Activated B cell treated with CpG ODN at 0.5 μM for 24 hours (primary cell): ENCODE measurements at places on chromosomes 7 and 10. TPM values are rescaled to one million over a fixed set of nuclear protein-coding genes. Genes with fewer than 3 reads are reported as not detected.

DNA sequence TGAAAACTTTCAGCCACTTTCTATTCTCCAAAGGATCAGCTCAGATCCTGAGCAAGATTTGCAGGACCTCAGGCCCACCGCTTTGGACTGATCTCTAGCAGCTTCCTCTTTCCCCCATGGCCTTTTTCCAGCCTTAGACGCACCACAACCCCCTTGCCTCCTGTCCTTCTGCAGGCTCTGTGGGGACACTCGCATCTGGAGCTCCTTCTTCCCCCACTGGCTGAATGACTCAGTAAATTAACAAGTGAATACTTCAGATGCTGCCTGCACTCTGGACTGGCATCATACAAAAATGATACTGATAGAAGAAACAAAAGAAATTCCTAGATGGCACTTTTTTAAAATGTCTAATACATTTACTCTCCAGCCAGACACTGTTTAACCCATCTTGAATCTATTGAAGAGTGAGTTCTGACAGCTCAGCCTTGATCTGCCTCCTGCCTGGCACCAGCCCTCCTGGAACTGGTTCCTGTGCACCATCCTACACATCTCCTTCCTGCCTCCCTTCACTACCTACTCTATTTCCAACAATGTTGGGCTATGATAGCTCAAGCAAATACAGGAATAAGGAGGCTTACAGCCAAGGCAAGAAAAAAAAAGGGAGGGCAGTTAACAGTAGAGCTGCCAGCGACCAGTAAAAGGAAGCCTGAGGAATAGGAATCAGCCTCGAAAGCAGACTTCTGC is 3.3 kb downstream of the FRMPD2 start:
- DNase-seq: no peak

- DNase-seq: no peak
These were observed 52.6 kb upstream of the CAPZA2 start for GRCh38 chr7:116809636-116810266.

GRCh38 chr10:97115846-97116245 is 69.9 kb downstream of the SLIT1 start:
- no peak for DNase-seq

DNA sequence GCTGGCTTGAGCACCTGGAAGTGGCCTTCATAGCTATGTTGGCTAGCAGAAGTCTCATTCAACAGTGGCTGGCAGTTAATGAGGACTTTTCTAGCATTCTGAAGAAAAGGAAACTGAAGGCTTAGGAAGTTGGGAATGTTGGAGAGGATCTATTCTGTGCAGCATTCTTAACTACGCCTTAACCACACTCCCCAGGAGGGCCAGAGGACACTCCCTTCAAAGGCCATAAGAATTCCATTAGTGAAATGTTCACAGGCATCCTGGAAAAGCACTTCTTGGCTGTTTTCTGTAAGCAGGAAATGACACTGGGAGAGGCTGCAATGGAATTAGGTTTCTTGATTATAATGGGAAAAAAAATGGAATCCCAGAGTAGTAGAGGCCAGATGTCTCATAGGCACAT is 188.9 kb downstream of the ARHGAP12 start:
- DNase-seq: no peak

- DNase-seq: no peak
These were observed 119.4 kb downstream of the ST7 start for GRCh38 chr7:117072620-117073118.

GRCh38 chr7:101630591-101630990 is 1.5 kb upstream of the MYL10 start:
- DNase-seq: no peak

- no peak for DNase-seq
These were observed 49.6 kb downstream of the CYCS start for GRCh38 chr7:25075459-25075858.

DNA sequence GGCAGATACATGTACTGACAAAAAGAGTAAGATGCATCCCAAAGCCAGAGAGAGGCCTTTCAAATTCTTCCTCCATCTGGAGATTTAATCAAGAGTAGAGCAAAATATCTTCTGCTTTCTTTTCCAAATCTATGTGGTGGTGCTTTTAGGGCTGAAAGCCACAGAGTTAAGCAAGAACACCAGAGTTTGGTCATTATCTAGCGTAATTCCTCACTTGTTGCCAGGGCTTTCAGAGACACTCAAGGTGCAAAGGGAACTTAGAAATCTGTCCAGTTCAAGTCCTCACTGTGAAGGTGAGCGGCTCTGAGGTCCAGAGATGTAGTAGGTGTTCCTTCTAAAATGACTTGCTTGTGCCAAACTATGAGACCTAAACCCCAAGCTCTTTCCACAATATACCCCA is 10.9 kb upstream of the NFE2L3 start:
- DNase-seq: no peak

DNA sequence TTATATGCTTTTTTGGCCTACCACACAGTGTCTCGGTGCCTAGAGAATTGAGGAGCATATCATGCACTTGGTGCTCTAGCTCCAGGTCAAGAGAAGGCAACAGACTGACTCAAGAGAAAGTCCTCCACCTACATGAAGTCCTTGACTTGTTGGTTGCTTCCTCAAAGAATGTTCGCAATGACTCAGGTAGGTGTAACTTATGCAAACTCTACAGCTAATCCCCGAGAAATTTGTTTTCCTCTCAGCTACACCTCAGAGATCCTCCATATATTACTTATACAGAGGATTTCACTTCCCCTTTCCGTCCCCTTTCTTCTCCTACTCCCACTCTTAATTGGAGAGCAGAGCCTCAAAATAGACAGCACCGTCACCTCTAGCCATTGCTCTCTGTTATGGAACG is 1013.1 kb downstream of the KCNMA1 start:
- no peak for DNase-seq

- DNase-seq: no peak
These were observed 5.1 kb upstream of the MYO1G start for GRCh38 chr7:44983742-44984477.

DNA sequence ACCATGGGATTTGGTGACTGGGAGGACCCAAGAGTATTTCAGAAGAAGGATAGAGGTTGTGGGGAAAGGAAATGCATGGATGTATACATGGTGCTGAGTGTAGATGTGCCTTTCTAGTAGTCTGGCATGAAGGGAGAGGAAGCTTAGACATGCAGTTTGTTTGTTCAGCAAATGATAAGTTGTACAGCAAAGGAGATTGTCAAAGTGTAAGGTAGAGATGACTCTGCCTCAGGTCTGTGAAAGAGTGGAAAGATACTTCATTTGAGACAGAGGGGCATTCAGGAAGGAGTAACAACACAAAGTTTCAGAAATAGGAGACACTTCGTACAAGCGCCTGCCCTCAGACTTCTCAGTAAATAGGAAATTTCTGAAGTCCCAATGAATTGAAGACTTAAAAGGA is 152.3 kb downstream of the CELF2 start:
- DNase-seq: no peak

- no peak for DNase-seq
These were observed 84.3 kb downstream of the NPTX2 start for GRCh38 chr7:98701372-98701771.

DNA sequence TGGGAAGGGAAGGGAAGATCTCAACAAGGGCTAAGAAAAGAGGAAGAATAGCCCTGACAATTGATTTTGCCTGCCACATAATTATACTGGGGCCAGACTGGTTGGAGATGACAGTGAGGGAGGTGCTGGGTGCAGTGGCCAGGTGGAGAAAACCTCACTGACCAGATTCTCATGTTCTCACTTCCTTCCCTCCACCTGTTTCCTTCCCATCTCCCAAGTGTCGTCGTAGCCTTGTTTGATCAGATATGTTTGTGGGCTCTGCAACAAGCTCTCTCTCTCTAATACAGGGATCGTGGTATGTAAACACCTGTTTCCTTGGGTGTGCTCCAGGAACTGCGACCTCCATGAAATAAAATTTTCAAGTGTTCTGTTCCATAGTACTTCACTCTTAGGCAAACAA is 60.2 kb downstream of the VCL start:
- no peak for DNase-seq

- no peak for DNase-seq
These were observed 23.5 kb upstream of the MEOX2 start for GRCh38 chr7:15709978-15710377.

DNA sequence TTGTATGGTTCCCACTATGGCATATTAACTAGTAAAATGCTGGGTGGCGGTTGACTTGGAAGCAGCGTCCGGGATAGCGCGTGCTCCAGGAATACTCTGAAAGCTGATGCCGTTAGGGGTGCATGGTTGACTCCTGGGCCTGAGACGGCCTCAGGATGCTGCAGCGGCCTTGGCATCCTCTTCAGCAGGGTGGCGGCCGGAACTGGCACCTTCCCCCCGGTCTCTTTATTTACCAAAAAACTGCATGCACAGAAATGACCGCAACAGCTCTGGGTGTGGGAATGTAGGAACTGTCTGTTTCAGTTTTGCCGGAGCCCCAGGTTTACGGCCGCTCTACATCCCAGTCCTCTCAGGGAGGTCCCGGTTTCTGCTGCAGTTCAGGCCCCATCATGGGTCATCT is 28.8 kb downstream of the PFKP start:
- no peak for DNase-seq

DNA sequence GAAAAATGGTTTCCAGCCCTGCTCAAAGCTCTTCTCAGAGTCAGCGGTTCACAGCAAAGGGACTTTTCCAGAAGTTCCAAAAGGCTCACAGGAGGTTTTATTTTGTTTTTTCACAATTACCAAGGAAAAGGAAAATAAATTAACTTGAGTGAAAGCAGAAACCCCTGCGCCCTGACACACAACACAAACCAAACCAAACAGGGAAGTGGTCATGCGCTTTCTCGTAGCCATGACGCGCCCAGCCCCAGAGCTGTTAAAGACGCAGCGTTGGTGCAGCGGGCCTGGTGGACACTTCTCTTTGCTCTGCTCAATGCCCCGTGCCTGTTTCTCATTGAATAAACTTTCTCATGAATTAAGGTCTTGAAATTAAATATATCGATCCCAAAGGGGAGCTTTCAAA is 134.4 kb upstream of the LYZL2 start:
- DNase-seq: no peak

DNA sequence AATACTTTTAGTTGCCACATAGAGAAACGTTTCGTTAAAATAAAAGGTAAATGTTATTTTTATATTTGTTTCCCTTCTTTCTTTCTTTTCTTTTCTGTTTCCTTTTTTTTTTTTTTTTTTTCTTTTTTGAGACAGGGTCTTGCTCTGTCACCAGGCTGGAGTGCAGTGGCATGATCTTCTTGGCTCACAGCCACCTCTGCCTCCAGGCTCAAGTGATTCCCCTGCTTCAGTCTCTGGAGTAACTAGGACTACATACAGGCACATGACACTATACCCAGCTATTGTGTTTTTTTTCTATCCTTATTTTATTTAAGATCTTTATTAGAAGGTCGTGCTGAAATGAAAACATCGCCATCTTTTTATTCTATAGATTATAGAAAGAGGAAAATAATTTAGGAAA is 661.8 kb upstream of the MBL2 start:
- no peak for DNase-seq

- no peak for DNase-seq
These were observed 250.8 kb downstream of the CCDC3 start for GRCh38 chr10:12750526-12751201.

DNA sequence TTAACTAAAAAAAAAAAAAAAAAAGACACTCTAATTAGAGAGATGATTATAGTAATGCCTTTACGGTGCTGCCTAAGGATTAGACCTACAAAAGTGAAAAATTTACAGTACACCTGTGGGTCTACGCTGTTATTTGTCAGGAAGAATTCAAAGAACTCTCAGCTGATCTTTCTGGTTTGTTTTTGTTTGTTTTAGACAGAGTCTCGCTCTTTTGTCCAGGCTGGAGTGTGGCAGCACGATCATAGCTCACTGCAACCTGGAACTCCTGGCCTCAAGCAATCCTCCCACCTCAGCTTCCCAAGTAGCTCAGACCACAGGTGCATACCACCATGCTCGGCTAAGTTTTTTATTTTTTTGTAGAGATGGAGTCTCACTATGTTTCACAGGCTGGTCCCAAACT is 28.3 kb upstream of the FOXK1 start:
- no peak for DNase-seq

DNA sequence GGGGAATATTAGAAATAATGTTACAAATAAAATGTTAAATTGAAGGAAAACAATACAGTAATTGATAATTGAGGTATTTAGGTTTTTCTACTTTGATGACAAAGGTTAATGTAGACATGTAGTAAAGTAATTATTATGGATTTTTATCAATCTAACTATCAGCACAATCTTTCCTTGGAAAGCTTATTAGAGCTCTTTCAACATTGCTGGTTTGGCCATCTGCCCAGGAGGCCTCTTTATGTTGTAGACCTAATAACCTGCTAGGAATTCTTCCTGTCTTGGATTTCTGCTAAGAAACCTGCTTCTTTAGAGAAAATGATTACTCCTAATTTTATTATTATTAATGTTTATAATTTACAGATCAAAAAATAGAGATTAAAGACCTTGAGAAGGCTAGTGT is 78.9 kb downstream of the CHRM2 start:
- no peak for DNase-seq

GRCh38 chr7:151684408-151685175 is 164.9 kb upstream of the RHEB start:
- no peak for DNase-seq

GRCh38 chr7:96143495-96144259 is 178.2 kb downstream of the SLC25A13 start:
- DNase-seq: no peak

- no peak for DNase-seq
These were observed 68.6 kb upstream of the MEOX2 start for GRCh38 chr7:15755061-15755460.

Gene CDK6
- 26.1 and 30.5 TPM in 2 replicates for total RNA-seq

Gene AEBP1
- 17.4 and 21.7 TPM in 2 replicates for total RNA-seq

Gene TMEM236
- 0.09 and 0.10 TPM in 2 replicates for total RNA-seq

Gene APBB1IP
- total RNA-seq: 79.1 and 85.5 TPM in 2 replicates

Gene AIFM2
- 8.9 and 10.8 TPM in 2 replicates for total RNA-seq

Gene AGAP6
- 20.1 and 23.3 TPM in 2 replicates for total RNA-seq

Gene H2BK1
- 0.76 and 1.8 TPM in 2 replicates for total RNA-seq
